ENCODE measurements at places on chromosomes 2 and 18.
A peak's percentile ranks its signal among the peaks of the same experiment; 100 is the strongest.

DNA sequence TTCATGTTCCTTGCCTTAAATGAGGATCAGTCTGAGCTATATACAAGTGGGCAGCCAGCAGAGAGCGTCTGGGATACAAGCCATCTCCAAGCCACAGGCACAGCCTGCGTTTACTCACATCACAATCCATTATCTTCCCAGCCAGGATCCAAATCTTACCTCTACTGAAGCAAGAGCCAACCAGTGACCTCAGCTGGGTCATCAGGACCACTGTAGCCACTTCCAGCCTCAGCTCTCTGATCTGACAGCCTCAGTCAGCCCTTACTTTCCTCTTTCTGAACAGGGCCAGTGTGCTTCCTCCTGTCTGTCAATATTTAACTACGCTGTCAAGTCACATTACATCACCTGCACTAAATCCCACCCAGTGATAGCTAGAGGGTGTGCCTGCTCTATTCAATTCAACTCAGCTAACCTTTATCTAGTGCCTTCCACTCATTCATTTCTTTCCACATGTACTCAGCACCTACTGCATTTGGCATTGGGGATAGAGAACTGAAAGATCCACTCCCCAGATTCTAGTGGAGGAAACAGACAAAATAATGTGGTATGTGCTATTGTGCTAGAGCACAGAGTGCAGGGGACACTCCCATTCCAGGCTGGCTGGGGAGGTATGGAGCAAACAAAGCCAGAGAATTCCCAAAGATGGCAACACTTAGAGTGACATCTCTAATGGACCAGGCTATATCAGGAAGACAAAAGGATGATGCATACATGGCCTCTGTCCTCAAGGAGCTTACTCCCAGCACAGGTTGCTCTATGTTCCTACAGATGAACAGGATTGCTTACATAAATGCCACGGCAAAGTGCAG, 146.5 kb downstream of the NCKAP5 start:
- peak; percentile 38 for DNase-seq

DNA sequence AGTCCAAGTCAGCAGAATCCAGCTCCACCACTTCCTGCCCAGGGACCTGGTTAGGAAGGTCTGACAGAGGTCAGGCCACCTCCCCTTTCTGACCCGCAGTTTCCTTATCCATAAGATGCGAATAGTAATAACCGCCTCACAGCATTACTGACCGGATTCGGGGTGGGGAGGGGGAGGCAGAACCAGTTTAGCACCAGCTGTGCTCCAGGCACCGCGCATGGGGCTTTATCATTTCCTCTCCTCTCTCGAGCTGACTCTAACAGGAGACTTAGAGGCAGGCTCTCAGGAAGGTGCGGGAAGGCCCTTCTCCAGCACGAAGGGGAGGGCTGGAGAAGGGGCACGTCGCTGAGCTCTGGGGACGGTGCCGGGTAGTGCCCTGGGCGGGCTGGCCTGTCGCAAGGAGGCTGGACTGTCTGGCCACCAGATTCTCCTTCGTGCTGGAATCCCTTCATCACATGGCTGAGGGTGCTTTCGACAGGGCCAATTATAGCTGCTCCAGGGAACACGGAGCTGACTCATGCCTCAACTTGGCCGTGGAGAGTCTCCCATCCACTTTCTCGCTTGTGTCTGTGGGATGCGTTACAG, 5.7 kb downstream of the EHD3 start:
- peak; percentile 84 for DNase-seq

DNA sequence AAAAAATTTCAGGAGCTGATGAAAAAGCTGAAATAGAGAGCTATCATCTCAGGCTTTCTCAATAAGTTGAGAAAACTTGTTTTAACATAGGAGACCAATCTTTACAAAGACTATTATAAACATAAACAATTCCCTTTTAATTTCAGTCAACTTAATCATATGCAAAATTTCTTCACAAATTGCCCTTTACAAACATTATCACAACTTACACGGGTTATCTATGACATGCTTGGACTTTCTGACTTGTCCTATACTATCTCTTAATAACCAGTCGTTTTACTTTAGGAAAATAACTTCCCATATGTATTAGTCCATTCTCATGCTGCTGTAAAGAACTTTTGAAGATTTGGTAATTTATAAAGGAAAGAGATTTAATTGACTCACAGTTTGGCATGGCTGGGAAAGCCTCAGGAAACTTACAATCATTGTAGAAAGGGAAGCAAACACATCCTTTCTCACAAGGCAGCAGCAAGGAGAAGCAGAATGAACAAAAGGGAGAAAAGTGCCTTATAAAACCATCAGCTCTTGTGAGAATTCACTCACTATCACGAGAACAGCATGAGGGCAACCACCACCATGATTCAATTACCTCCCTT, 1583.7 kb upstream of the CELF4 start:
- no peak for DNase-seq

DNA sequence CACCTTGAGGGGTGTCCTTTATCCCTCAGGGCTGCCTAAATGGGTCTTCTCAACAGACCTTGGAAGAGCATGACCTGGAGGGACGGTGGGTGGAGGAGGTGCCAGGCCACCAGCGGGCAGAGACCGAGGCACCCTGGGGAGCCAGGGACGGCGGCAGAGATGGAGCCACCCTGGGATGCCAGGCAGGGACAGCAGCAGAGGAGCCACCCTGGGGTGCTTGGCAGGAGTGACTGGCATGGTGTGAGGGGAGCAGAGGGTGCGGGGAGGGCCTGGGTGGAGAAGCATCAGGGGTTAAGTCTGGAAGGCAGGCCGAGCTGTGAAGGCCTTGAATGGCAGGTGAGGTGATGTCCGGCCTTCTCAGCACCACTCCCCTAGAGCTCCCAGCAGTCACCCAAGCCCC, 56.1 kb downstream of the CIB4 start:
- DNase-seq, result no peak

DNA sequence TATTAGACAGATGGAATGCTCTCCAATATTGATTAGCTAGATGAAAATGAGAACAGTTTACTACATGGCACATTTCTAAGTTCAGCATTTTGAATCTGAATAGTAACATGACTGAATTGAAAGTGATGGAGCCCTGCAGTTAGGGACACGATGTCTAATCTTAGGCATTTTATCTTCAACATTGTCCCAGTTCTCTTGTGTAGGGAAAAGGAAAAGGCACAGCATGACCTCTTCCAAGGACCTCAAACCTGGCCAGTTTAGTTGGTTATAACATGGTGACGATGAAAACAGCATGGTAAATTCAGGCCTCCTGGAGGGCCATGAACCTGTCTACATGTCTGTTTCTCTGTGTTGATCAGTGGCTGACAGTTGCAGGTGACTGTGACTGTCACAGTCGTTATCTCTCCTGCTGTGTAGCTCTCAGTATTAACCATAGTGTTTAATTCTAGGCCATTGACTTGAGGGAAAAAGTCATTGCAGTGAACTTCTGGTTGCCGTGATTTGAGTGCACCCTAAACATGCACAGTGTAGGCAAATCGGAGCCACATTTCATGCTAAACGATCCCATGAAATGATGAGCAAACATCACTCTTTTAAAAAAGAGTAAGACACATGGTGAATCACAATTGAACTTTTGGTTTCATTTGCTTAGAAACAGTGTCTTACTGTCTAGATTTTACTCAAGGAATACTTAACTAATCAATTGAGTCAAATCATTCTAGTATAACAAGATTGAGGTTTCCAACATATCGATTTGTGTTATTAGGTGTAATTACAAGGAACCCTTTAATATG, 129.7 kb downstream of the PHLPP1 start:
- DNase-seq, result no peak

- DNase-seq, result no peak
These were observed 40.3 kb downstream of the DAPL1 start for GRCh38 chr2:158835431-158835830.

- DNase-seq, result no peak
These were observed 9.0 kb downstream of the DAW1 start for GRCh38 chr2:227880460-227880859.

DNA sequence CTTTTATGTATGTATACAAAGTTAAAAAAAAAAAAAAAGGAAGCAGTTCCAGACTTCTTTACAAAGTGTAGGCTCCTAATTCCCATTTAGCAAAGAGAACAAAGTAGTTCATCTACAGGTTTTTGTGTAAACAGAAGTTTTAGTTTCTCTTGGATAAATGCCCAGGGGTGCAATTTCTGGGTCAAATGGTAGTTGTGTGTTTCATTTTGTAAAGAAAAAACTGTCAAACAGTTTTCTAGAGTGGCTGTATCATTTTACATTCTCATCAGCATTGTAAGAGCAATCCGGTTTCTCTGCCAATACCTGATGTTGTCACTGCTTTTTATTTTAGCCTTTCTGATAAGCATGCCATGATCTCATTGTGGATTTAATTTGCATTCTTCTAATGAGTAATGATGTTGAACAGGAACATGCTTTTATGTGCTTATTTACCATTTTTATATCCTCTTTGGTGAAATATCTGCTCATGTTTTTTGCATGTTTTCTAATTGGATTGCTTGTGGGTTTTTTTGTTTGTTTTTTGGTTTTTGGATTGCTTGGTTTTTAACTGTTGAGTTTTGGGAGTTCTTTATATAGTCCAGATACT, 16.6 kb upstream of the PSME4 start:
- peak; percentile 59 for DNase-seq

GRCh38 chr2:62475172-62476011, 30.6 kb downstream of the TMEM17 start:
- DNase-seq, result peak; percentile 79

DNA sequence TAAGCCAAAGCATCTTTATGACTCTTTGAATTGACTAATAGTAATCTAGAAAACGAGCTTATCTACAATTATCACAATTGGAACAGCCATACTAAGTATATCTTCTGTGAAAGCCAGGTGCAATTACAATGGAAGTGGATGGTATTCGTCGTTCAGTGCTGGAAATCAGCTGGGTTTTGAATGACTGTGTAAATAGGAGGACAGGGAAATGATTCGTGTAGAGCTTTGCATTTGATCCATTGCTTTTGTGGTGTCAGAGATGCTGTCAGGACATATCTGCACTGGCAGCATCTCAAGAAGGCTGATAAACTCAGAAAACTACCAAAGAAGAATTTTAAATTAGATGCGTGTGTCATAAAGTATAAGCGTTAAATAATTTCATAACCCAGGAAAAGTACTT, 187.1 kb downstream of the ZNF407 start:
- DNase-seq, result no peak

DNA sequence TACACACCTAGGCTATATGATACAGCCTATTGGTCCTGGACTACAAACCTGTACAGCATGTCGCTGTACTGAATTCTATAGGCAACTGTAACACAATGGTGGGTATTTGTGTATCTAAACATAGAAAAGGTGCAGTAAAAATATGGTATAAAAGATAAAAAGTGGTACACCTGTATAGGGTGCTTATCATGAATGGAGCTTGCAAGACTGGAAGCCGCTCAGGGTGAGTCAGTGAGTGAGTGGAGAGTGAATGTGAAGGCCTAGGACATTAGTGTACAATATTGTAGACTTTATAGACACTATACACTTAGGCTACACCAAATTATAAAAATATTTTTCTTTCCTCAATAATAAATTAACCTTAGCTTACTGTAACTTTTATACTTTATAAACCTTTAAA, 41.8 kb downstream of the RASGRP3 start:
- no peak for DNase-seq

DNA sequence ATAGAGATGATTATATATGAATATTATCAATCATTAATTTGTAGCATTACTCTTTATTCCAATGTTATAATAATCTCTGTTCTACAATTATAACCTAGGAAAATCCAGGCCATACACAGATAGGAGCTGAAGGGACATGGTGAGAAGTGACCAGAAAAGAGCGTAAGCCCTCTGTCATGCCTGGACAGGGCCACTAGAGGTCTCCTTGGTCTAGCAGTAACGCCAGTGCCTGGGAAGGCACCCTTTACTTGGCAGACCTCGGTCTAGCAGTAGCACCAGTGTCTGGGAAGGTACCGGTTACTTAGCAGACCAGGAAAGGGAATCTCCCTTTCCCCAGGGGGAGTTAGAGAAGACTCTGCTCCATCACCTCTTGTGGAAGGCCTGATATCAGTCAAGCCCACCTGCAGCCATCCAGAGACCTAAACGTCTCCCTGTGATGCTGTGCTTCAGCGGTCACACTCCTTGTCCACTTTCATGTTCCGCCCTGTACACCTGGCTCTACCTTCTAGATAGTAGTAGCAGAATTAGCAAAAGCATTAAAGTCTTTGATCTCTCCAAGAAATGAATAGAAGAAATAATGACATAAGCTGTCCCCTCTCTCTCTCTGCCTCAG, 447.5 kb upstream of the FSIP2 start:
- DNase-seq, result no peak

DNA sequence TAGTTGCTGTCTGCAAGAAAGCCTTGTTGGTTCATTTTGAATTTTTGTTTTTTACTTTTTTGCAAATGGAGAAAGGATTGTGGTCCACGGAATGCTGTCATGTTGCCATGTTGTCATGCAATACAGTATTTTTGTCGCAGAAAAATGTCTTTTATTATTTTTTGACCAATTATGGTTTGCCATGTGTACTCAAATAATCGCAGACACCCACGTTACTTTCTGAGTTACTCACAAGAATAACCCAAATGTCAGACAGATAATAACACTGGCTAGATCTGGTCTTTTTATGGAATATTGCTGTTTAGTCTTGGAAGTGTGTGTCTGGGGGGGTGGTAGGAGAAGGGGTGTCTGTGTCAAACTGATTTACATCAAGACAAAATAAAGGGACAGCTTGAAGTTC, 188.9 kb downstream of the LTBP1 start:
- DNase-seq, result peak; percentile 46

DNA sequence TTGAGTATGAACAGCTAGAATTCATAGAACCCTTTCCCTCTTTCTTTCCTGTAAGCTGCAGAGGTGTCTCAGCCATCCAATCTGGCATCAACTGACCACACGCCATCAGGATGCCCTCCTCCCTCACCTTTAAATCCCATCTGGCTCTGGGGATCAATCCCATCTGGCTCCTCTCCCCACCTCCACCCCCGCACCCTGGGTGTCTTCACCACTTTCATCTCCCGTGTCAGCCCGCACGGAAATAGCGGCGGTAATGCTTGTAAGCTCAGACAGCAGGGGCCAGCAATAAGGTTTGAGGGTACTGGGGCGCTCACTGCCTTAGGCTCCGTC, 508 bp upstream of the TUBA4B start:
- DNase-seq, result no peak

- no peak for DNase-seq
These were observed 48.0 kb downstream of the CDC42EP3 start for GRCh38 chr2:37623406-37623805.

DNA sequence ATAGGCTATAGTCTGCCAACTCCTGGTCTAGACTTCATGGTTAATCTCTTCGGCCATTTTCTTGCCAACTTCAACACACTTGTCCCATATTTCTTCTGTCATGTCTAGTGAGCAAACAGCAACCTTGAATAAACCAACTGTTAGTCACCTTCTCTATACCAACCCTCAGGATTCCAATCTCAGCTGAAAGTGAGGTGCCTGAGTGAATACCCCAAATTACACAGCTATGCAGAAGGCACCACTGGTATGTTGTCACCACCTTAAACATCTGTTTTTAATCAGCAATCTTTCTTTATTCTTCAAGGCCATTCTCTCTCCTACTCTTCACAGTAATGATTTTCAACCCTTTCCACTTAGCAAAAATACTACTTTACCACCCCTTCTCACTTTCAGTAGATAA, 39.3 kb downstream of the THOC1 start:
- peak; percentile 27 for DNase-seq

- DNase-seq, result no peak
These were observed 684.4 kb upstream of the SYT4 start for GRCh38 chr18:43961722-43962121.
